ENCODE measurements at places on chromosomes 7 and 10.

GRCh38 chr7:121714559-121715303 is 158.2 kb upstream of the PTPRZ1 start:
- DNase-seq = no peak

DNA sequence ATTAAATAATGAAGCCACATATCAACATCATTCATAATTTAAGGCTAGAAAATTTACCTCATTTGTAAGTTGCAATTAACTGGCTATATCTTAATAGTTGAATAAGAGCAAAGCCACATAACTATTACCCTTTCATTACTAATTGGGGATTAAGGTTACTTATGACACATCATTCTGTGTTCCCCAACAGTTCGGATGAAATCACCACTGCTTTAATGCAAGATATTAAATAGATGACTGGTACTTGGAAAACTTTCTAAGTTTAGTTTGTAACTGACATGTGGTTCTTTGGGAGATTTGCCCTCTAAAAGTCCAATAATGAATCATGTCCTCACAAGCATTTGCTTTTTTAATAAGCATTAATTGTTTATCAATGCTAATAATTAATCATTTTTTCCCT is 109.1 kb downstream of the MTERF1 start:
- DNase-seq = no peak

GRCh38 chr10:28691187-28691694 is 13.9 kb downstream of the BAMBI start:
- DNase-seq = no peak

DNA sequence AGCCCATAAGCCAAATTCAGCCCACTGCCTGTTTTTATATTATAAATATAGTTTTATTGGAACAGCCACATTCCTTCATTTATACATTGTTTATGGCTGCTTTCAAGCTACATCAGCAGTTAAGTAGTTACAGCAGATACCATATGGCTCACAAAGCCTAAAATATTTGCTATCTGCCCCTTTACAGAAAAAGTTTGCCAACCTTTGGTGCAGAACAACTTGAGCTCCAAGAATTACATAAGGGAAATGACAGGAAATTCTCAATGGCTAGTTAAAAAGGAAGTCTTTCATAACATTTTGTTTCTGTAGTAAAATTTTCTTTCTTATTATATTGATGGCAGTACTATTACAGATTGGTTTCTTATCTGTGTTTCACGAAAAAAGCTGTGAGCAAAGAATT is 59.3 kb downstream of the COL28A1 start:
- no peak for DNase-seq

DNA sequence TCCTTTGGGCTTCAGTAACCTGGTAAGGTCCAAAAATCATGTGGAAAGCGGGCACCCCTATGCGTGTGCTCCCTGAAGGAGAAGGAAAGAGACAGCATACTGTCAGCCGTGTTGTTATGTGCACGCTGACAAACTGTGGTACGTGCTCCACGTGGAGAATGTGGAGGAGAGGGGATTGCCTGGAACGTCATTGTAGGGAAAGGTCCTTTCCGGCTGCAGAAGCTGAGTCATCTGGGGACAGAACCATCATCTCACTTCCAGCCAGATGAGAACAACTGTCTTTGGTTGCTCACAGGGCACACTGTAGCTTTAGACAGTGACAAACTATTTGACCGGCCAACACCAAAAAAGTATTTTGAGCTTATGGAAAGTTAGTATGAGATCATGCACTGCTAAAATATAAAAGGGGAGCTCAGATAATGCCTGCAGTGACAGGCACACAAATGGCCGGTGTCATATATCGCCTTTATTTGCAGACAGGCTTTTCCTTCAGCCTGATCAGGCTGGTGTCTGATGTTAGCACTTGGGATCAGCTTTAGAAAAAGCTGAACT is 38.8 kb upstream of the GRB10 start:
- no peak for DNase-seq

GRCh38 chr10:132550366-132551092 is 12.9 kb downstream of the INPP5A start:
- no peak for DNase-seq
